ENCODE measurements at places on chromosomes 12 and 14. TPM values are rescaled to one million over a fixed set of nuclear protein-coding genes. Genes with fewer than 3 reads are reported as not detected.

Gene CLEC1B
- not detected for total RNA-seq

Gene GABARAPL1
- total RNA-seq: 51.6 TPM

Gene BDKRB1
- total RNA-seq: 9.7 TPM

Gene PSEN1
- total RNA-seq: 52.6 TPM

Gene DDIT3
- 57.2 TPM for total RNA-seq

Gene KRT75
- total RNA-seq: not detected

Gene KLRG1
- total RNA-seq: 1.0 TPM

Gene MCRS1
- 62.8 TPM for total RNA-seq

Gene CELA1
- total RNA-seq: not detected

Gene FAM90A1
- total RNA-seq: not detected

Gene CLEC1A
- not detected for total RNA-seq

All from smooth muscle cell of trachea (primary cell).